ENCODE measurements at places on chromosomes 7 and 10. TPM values are rescaled to one million over a fixed set of nuclear protein-coding genes. Genes with fewer than 3 reads are reported as not detected.

DNA sequence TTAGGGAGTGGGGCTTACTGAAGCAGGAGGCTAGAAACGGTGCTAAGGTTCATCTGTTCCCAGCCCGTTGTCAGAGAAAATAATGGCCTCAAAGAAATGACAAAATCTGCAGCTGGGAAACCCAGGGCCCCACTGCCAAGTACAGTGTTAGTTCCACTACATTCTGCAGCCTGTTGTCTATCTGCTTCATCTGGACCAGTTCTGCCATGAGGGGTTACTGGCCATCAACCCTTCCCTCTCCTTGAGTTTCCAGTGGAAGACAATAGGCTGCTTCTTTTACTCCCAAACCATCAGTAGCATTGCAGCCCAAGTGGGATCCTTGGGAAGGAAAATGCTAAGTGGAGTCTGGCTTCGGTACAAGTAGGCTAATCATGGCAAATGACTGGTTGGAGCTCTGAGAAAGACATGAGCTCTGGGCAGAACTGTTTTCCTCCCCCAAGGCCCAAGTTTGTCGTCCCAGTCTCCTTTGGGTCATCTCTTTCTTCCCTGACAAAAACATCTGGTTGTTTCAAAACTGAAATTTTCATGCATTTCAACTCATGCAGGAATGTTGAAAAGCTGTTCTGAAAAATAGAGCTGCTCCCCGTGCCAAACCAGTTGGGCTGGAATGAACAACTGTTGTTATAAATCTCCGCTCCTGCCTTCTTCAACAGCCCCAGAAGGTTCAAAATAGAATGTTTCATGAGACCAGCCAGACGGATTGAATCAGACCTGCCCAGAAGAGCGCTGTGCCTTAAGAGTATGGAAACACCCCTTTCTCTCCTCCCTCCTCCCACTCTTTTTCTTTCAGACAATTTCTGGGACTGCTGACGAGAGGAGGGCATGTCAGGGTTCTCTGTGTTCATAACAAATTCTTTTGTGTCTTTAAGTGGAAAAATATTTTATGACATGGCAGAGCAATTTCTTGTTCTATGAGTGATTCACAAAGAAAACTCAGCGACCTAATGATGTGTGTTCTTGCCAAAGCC, 116.6 kb downstream of the RAB18 start:
- H3K27ac ChIP-seq: no peak overlapping the region
- H3K27me3 ChIP-seq: no peaks in the 10 kb centered on the region
- H3K4me1 ChIP-seq: no peaks in the 10 kb centered on the region
- H3K4me3 ChIP-seq: no peak overlapping the region
- DNase-seq: no peak

DNA sequence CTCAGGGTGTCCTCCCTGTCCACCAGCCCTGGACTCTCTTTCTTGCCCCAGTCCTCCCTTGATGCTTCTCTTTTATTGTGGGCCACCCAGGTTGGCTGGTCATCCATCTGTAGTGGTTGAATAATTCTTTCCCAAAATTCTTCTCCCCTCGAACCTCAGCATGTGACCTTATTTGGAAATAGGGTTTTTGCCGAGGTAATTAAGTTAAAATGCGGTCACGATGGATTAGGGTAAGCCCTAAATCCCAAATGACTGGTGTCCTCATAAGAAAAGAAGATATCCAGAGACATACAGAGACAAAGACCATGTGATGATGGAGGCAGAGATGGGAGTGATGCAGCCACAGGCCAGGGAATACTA, 74.3 kb downstream of the GFRA1 start:
- DNase-seq: no peak
- no peaks in the 10 kb centered on the region for H3K4me1 ChIP-seq
- H3K36me3 ChIP-seq: no peaks in the 10 kb centered on the region
- H3K27ac ChIP-seq: no peak overlapping the region
- no peak overlapping the region for H3K4me3 ChIP-seq

DNA sequence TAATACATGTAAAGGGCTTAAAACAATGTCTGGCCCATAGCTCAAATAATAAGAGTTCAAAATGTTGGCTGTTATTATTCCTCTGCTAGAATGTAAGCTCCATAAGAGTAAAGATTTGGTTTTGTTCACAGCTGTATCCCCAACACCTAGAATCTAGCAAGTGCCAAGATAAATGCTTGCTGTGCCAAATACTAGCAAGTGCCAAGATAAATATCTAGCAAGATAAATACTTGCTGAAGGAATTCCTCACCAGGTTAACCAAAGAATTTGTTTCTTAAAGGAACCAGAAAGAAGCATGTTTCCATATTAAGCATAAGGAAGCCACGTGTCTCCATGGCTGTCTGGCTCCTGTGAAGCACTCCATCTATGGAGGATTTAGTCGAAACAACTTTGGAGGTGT, 235.2 kb upstream of the SP4 start:
- H3K4me3 ChIP-seq: no peak overlapping the region
- H3K27me3 ChIP-seq: no peaks in the 10 kb centered on the region
- no peaks in the 10 kb centered on the region for H3K36me3 ChIP-seq
- H3K4me1 ChIP-seq: no peaks in the 10 kb centered on the region
- no peak overlapping the region for H3K27ac ChIP-seq

DNA sequence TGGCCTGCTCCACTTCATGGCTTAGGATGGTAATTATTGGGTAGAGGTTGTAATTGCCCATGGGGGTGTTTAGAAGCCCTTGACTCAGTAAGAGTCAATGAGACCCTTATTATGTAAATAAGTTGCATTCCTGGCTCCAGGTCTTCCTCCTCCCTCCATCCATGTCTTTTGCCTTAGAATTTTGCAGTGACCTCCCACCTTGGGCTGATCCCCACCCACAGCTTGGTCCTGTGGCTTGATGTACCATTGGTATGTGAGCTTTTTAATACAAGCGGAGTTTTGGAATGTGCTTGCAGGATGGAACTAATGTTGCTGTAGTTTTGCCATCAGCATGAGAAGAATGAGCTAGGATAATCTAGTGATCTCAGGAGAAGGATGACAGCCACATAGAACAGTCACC, 73.2 kb upstream of the DGKI start:
- DNase-seq: no peak
- H3K27me3 ChIP-seq: no peaks in the 10 kb centered on the region
- peaks cover 11% of the 10 kb centered on the region for H3K36me3 ChIP-seq
- no peak overlapping the region for H3K27ac ChIP-seq

GRCh38 chr10:49651917-49652316, 27.5 kb upstream of the C10orf53 start:
- no peaks in the 10 kb centered on the region for H3K36me3 ChIP-seq
- DNase-seq: no peak
- H3K4me1 ChIP-seq: no peaks in the 10 kb centered on the region
- H3K27ac ChIP-seq: no peak overlapping the region
- no peak overlapping the region for H3K4me3 ChIP-seq

GRCh38 chr7:98185101-98185500, 26.1 kb upstream of the BHLHA15 start:
- no peak overlapping the region for H3K4me3 ChIP-seq
- H3K4me1 ChIP-seq: no peaks in the 10 kb centered on the region
- no peak for DNase-seq
- H3K27ac ChIP-seq: no peak overlapping the region

C7orf57 gene
- not detected for total RNA-seq

DNA sequence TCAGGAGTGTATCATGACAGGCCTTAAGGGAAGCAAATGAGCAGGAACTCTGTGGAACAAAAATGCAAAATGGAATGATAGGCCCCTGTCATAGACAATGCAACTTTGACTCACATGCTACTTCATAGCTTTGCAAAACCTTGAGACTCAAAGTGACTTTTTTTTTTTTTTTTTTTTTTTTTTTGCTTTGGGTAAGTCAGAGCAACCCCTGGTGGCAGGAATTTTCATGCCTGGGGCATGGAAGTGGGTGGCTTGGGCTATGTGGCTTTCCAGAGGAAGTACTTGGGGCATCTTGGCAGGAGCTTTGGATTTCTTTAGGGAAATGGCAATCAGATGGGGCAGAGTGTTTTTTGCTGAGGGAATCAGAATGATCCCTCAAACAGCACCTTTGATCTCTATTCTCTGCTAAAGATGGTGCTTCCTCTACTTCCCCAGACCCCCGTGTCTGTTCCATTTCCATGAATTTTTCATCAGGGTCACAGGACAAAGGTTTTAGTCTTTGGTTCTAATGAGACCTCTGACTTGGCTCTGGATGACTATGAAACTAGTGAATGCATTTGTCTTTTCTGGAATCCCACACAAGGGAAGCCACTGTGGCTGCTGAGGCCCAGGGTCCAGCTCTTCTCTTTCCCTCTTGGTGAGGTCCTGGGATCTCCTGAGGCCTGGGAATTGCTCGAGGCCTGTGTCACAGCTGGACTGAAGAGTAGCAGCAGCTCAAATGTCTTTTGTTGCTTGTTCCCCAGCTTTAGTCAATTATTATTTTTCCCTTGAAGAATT, 62.8 kb downstream of the TACC2 start:
- no peak for DNase-seq
- H3K36me3 ChIP-seq: no peaks in the 10 kb centered on the region
- no peak overlapping the region for H3K27ac ChIP-seq

GRCh38 chr10:13771992-13772391, 185.2 kb downstream of the PRPF18 start:
- H3K36me3 ChIP-seq: no peaks in the 10 kb centered on the region
- no peak for DNase-seq
- H3K27me3 ChIP-seq: no peaks in the 10 kb centered on the region
- no peak overlapping the region for H3K4me3 ChIP-seq
- H3K27ac ChIP-seq: no peak overlapping the region
- H3K4me1 ChIP-seq: no peaks in the 10 kb centered on the region

GRCh38 chr10:101848408-101848807, 4.8 kb upstream of the KCNIP2 start:
- H3K27me3 ChIP-seq: no peaks in the 10 kb centered on the region
- H3K36me3 ChIP-seq: peaks cover 10% of the 10 kb centered on the region
- no peak overlapping the region for H3K4me3 ChIP-seq
- H3K4me1 ChIP-seq: peaks cover 8% of the 10 kb centered on the region

Data from CD4-positive, alpha-beta memory T cell (primary cell).